Gastrocnemius medialis (tissue), 4 donors: ENCODE measurements at places on chromosomes 16 and 17. TPM values are rescaled to one million over a fixed set of nuclear protein-coding genes. Genes with fewer than 3 reads are reported as not detected.

The GLTPD2 gene
- total RNA-seq, result not detected

DNA sequence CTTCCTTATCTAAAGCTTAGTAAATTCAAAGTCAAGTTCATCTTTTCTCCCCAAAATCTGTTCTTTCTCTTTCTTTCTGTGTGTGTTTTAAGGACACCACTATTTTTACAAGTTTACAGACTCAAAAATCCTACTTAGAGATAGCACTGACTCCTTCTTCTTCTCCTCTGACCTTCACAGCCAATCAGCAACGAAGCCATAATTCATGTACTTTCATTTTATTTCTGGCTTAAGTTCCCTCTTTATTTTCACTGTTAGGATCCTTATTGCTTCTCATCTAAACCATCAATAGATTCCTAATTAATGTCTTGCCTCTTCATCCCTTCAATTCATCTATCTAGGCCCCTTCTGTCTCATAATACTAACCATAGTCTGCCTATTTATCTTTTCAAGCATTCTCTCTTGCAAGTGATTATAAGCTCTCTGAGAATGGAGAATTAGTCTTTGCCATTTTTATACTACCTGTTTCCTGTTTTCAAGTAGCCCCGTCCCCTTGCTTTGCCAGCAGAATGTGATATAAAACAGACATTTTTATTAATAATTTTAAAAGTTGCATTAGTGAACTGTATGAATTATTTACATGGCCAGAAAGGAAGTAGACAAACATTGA, 27.0 kb downstream of the CDC27 start:
- peaks cover 5% of the 10 kb centered on the region for H3K36me3 ChIP-seq
- no peaks in the 10 kb centered on the region for H3K27me3 ChIP-seq
- peaks cover 28% of the 10 kb centered on the region for H3K4me1 ChIP-seq
- no peak for DNase-seq

GRCh38 chr17:78122216-78122930, 6.2 kb downstream of the TMC6 start:
- no peaks in the 10 kb centered on the region for H3K36me3 ChIP-seq
- no peaks in the 10 kb centered on the region for H3K27me3 ChIP-seq
- H3K4me3 ChIP-seq, result no peak overlapping the region
- no peak overlapping the region for H3K27ac ChIP-seq
- no peak for DNase-seq
- peaks cover 5% of the 10 kb centered on the region for H3K4me1 ChIP-seq

- H3K27me3 ChIP-seq, result no peaks in the 10 kb centered on the region
- DNase-seq, result no peak
- H3K4me3 ChIP-seq, result no peak overlapping the region
- no peaks in the 10 kb centered on the region for H3K36me3 ChIP-seq
These were observed 48.5 kb downstream of the HAPSTR1 start for GRCh38 chr16:9139965-9140364.

- DNase-seq, result no peak
- H3K27ac ChIP-seq, result no peak overlapping the region
- no peak overlapping the region for H3K4me3 ChIP-seq
- H3K4me1 ChIP-seq, result peaks cover 6% of the 10 kb centered on the region
- no peaks in the 10 kb centered on the region for H3K36me3 ChIP-seq
- no peaks in the 10 kb centered on the region for H3K27me3 ChIP-seq
These were observed 3.6 kb upstream of the USP7 start for GRCh38 chr16:8967132-8967821.

DNA sequence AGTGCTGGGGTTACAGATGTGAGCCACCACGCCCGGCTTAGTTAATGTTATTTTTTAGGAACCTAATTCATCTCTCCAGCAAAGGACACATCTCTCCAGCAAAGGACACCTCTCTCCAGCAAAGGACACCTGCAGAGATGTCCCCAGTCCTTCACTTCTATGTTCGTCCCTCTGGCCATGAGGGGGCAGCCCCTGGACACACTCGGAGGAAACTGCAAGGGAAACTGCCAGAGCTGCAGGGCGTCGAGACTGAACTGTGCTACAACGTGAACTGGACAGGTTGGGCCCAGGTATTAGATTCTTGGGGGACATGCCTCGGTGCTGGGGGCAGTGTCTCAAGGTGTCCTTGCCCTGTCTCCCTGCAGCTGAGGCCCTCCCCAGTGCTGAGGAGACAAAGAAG, 4.7 kb downstream of the PFAS start:
- no peak overlapping the region for H3K4me3 ChIP-seq
- no peak overlapping the region for H3K27ac ChIP-seq
- DNase-seq, result no peak
- H3K4me1 ChIP-seq, result peaks cover 7% of the 10 kb centered on the region

DNA sequence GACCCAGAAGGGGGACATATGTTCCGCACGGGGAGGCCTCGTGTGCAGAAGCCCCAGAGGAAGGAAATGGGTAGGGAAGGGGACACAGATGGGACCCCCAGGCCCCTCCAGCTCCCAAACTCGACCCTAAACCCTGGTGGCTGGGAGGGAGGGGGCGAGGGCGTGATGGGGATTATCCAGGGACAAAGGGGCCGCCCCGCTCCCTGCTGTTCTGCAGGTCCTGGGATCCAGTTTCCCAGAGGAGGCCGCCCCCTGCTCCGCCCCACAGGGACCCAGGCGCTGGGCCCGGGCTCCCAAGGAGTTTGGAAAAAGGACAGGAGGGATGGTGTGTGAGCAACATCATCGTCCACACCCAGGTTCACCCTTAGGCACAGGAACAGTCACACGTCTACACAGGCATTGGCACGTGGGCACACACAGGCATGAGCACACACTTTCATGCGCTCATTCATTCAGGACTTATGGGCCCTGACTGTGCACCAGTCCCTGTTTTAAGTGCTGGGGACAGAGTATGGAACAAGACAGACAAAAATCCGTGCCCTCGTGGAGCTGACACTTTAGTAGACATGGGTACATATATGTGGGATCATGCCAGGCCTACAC, 12.8 kb upstream of the FBXL19 start:
- no peak overlapping the region for H3K4me3 ChIP-seq

The PRAC2 gene
- total RNA-seq, result not detected

The ABCC11 gene
- total RNA-seq, result not detected

The NUDT16L1 gene
- total RNA-seq, result 8.1 TPM

DNA sequence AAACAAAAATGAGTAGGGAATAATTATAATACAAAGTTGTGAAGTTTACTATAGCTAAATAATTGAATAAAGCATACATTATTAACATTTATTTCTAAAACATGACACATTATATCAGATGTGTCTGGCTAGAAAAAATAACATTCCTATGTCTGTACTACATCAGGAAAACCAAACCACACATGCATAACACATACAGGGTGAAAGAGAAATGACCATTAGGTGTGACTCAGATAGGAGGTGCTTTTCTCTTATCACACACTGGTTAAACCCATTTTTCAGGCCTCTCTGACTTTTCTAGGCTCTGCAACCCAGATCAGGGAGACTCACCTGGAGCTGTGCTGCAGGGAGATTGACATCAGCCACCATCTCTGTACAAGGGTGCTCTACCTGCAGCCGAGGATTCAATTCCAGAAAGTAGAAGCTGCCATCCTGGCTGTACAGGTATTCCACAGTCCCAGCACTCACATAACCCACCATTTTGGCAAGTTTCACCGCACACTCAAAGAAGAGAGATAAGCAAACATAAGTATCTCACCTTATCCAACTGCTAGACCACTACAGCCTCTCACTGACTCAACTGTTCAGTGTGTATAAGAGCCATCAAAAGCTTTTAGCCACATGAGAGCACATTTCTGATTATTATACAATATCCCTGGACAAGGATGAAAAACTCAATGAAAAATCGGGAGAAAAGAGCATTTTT, 116.6 kb upstream of the C17orf78 start:
- no peak overlapping the region for H3K27ac ChIP-seq
- DNase-seq, result no peak
- H3K27me3 ChIP-seq, result no peaks in the 10 kb centered on the region

The KRT12 gene
- not detected for total RNA-seq

The SOX15 gene
- not detected for total RNA-seq

DNA sequence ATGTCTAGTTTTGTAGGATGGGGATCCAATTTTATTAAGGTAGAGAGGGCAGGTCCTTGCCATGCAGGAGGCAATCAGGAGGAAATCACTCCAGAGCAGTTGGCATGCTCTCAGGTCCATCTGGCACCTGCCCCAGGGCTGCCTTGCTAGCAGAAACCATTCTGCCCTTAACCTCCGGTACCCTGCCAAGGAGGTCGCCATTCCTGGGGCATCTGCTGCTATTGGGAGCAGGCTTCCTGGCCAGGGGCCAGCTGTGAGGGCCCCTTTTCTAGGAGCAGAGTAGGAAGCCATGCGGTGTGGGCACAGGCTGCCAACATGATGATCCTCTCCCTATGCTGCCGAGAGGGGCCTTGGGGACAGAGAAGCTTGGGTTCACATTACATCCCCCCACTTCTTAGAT, 47.6 kb upstream of the MGAT5B start:
- DNase-seq, result no peak
- no peaks in the 10 kb centered on the region for H3K36me3 ChIP-seq
- no peak overlapping the region for H3K4me3 ChIP-seq
- H3K4me1 ChIP-seq, result peaks cover 3% of the 10 kb centered on the region

The GAS2L2 gene
- total RNA-seq, result 0.15 TPM

- H3K36me3 ChIP-seq, result peaks cover 22% of the 10 kb centered on the region
- no peak overlapping the region for H3K27ac ChIP-seq
- H3K27me3 ChIP-seq, result no peaks in the 10 kb centered on the region
- H3K4me1 ChIP-seq, result no peaks in the 10 kb centered on the region
These were observed 99.3 kb upstream of the C17orf78 start for GRCh38 chr17:37276475-37276874.

DNA sequence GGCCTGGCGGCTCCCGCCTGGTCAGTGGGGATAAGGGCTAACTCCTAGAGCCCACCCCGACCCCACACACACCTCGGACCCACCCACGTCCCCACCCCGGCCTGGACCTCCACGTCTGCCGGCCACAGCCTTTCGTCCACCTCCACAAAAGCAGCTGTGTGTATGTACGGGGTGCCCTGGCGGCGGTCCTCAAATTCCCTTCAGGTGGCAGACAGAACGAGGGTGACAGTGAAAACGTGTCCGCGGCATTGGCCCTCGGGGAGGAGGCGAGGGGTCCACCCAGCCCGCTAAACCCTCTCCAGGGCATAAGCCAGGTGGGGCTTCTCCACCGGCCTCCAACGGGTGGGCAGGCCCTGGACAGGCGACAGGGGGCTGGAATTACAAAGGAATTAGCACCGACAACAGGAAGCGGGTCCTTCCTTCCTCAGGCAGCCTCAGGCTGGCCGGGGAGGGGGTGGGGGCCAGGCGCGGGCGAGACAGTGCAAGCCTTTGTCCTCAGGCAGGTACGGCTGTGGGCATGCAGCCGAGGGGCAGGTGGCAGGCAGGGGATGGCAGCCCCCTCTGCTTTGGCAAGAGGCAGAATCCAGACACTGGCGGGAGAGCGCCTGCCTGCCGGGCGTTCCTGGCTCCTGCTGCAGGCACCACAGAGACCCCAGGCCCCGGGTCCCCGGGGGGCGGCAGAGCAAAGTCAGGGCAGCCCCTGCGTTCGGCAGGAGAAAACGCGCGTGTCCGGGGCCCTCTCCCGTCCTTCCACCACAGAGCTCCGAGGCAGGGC, 12.3 kb upstream of the PITPNA start:
- H3K27me3 ChIP-seq, result no peaks in the 10 kb centered on the region
- H3K4me3 ChIP-seq, result no peak overlapping the region
- no peak for DNase-seq
- H3K4me1 ChIP-seq, result peaks cover 44% of the 10 kb centered on the region

DNA sequence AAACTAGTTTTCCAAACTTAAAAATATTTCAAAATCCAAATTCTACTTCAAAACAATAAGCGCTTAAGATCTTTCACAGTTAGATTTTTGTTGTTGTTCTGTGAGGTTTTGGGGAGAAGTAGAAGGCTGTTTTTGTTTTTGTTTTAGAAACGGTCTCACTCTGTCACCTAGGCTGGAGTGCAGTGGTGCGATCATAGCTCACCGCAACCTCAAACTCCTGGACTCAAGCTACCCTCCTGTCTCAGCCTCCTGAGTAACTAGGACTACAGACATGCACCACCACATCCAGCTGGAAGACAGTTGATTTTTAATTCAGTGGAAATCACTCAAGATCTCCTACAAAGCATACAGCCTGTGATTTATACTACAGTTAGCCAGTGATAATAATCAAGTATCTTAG, 2.7 kb downstream of the SHCBP1 start:
- no peaks in the 10 kb centered on the region for H3K4me1 ChIP-seq
- H3K4me3 ChIP-seq, result no peak overlapping the region
- DNase-seq, result no peak
- no peak overlapping the region for H3K27ac ChIP-seq
- H3K27me3 ChIP-seq, result no peaks in the 10 kb centered on the region
- no peaks in the 10 kb centered on the region for H3K36me3 ChIP-seq

The FZD2 gene
- not detected for total RNA-seq

DNA sequence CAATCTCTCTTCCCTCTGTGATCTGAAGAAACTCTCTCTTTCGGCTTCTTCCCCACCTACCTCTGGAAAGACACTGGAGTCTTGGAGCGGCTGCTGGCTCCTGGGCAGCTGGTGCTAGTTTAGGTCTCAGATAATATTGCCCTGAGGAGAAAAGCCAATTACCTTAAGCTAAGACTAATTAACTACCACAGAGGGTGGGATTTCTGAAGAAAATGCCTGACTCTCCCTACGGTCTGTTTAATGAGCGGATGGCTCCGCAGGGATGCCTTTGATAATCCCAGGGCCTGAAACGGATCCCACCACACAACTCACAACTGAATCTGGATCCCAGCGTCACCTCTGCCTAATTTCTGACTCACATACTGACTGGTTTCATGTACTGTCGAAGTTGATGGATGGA, 127.0 kb upstream of the NLRP1 start:
- no peak overlapping the region for H3K27ac ChIP-seq
- DNase-seq, result no peak
- no peaks in the 10 kb centered on the region for H3K4me1 ChIP-seq

The KLHL10 gene
- not detected for total RNA-seq

DNA sequence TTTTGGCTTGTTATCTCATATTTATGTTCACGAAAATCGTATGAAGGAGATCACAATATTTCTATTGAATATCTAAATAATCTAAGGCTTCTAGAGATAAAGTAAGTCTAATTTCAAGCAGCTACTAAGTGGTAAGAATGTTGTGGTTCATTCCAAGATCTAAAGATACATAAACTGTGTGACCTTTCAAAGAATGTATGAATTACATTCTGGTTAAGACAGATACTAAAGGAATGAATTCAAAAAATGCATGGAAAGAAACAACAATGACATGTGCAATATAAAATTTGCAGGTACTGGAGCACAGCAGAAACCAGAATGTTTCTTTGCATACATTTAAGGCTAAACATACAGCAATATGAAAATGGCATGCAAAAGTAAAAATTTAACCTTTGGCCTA, 1214.6 kb downstream of the CDH8 start:
- H3K4me3 ChIP-seq, result no peak overlapping the region
- DNase-seq, result no peak
- no peaks in the 10 kb centered on the region for H3K27me3 ChIP-seq
- H3K27ac ChIP-seq, result no peak overlapping the region

GRCh38 chr16:73064994-73065545, 17.1 kb upstream of the ZFHX3 start:
- peaks cover 25% of the 10 kb centered on the region for H3K27me3 ChIP-seq
- DNase-seq, result peak; percentile 38
- peak overlapping the region; percentile 89 for H3K27ac ChIP-seq
- H3K4me1 ChIP-seq, result peaks cover 61% of the 10 kb centered on the region

The ABCA8 gene
- 8.4 TPM for total RNA-seq

The SLC52A1 gene
- total RNA-seq, result not detected

- no peak for DNase-seq
- no peaks in the 10 kb centered on the region for H3K27me3 ChIP-seq
- peaks cover 9% of the 10 kb centered on the region for H3K36me3 ChIP-seq
- H3K4me1 ChIP-seq, result peaks cover 8% of the 10 kb centered on the region
- H3K4me3 ChIP-seq, result no peak overlapping the region
These were observed 4.0 kb downstream of the SAT2 start for GRCh38 chr17:7623661-7624060.
